Aorta (tissue), 5 donors: ENCODE measurements at places on chromosomes 1 and 21.

- H3K36me3 ChIP-seq = no peaks in the 10 kb centered on the region
- no peaks in the 10 kb centered on the region for H3K4me1 ChIP-seq
- no peaks in the 10 kb centered on the region for H3K27me3 ChIP-seq
- H3K4me3 ChIP-seq = no peak overlapping the region
These were observed 35.9 kb downstream of the KCNC4 start for GRCh38 chr1:110245876-110246620.

GRCh38 chr21:42563686-42564085, 50.0 kb downstream of the SLC37A1 start:
- no peaks in the 10 kb centered on the region for H3K4me1 ChIP-seq

GRCh38 chr21:39006571-39007311, 176.5 kb downstream of the PSMG1 start:
- DNase-seq = peak; percentile 93
- no peaks in the 10 kb centered on the region for H3K27me3 ChIP-seq
- H3K27ac ChIP-seq = peak overlapping the region; percentile 92
- H3K36me3 ChIP-seq = no peaks in the 10 kb centered on the region
- H3K4me3 ChIP-seq = no peak overlapping the region

DNA sequence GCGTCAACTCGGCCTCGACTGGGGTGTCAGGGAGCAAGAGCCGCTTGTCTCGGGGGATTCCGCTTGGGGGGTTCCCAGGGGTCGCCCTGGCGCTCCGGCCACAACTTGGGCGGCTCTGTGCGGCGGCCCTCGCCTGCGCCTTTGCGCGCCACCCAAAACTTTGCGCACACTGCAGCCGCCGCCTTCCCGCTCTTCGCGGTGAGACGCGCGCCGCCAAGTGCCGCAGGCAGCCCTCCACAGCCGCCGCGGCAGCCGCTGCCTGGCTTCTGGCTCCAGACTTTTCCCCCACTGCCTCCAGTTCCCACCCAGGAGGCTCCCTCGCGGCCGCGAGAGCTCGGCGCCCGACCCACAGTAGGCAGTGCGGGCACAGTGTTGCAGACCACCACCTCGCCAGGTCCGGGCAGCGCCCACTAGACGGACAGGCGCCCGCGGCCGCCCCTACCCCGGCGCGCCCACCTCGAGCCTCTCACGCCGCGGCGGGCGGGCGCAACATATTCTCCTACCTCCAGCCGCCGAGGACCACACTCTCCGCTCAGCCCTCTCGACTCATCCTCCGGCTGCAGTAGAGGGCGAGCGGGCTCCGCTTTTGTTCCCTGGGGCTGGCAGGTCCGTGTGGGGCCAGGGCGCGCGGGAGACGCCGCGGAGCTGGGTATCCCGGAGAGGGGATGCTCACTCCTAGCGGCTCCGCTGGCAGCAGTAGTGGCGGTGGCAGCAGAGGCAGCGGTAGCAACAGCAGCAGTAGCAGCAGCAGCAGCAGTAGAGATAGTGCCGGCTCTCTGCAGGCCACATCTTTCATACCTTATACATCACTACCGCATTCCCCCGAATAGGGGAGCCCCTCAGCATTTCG, 296.6 kb downstream of the OMA1 start:
- peaks cover 2% of the 10 kb centered on the region for H3K27me3 ChIP-seq
- no peaks in the 10 kb centered on the region for H3K4me1 ChIP-seq
- no peaks in the 10 kb centered on the region for H3K36me3 ChIP-seq
- H3K4me3 ChIP-seq = peak overlapping the region; percentile 1
- H3K27ac ChIP-seq = no peak overlapping the region

DNA sequence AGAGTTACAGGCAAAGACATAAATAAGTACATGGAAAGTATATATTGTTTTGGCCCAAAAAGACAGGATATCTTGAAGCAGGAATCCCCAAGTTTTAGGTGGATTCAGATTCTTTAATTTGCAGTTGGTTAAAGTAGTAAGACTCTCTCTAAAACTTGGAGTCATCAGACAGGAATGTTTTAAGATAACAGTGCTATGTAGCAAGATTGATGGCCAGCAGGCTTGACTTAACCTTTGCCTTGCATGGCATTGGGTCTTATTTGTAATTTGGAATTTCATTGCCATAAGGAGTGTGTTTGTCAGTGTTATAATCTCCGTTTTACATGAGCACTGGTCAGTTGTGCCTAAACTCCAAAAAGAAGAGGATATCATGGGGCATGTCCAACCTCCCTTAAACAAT, 727.6 kb upstream of the CHRM3 start:
- H3K4me3 ChIP-seq = no peak overlapping the region
- no peak overlapping the region for H3K27ac ChIP-seq
- H3K4me1 ChIP-seq = no peaks in the 10 kb centered on the region
- H3K27me3 ChIP-seq = no peaks in the 10 kb centered on the region
- no peaks in the 10 kb centered on the region for H3K36me3 ChIP-seq
- no peak for DNase-seq
